NCI-H1436 treated with DMSO at 0.1 percent for 48 hours (cell line): ENCODE measurements at places on chromosomes 6 and 20.

DNA sequence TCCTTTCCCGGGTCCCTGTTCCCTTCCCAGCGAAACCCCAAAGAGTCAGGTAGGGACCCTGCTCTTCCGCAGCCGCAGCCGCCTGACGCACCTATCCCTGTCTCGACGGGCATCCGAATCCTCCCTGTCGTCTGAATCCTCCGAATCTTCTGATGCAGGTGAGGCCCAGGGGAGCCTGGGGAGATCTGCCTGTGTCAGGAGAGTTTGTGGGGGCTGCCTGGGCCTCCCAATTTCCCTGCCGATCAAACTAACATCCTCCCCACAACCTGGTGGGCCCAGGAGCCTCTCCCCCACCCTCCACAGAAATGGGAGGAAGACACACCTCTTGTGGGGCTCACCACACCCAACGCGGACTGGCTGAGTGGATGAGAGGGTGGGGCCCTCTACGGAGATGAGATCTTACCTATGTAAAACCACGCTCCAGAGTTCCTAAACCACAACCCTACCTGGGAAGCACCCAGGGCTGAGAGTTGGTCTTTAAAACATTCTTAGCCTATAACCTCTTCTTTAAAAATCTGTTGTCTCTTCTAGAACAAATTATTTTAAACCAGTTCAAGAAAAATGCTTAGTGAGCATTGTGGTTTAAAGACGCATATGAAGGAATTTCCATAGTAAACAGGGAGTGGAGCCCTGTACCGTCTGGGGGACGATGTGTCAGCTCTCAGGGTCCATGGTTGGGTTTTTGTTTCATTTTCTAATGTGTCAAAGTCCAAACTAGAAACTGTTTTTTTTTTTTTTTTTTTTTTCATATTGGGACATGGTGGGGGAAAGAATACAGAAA lies 1.7 kb downstream of the CDC25B start:
- DNase-seq: no peak

- no peak for DNase-seq
These were observed 4.0 kb upstream of the OSBPL2 start for GRCh38 chr20:62234339-62234738.

GRCh38 chr6:21406316-21406715 lies 187.2 kb upstream of the SOX4 start:
- DNase-seq: no peak

DNA sequence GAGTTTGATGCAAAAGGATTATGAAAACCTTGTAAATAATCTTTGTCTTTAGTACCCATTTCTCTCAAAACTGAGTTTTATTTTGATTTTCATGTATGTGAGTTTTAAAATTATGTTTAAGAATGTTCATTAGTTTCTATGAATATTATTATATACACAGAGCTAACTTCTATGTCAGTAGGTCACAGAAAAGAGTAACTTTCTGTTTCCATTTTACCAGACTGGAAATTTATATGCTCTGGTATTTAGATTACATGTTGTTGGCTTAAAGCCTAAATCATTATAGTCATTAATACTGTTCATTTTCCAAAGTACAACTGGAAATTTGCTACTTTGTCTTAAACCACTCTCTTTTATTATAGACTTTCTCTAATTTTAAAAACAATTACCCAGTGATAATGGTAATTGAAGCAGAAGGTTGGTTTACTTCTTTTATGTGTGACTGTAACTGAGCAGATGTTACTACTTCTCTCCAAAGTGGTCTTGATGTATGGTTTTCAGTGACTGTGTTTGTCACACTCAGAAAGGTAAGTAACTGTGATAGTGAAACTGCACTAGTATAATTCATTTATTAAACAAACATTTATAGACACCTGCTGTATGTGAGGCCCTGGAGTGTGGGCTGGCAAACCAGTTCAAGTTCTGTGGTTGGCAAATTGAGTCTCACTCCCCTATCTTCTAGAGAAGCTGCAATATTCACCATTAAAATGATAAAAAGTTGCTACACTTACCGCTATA lies 13.2 kb downstream of the CRYBG1 start:
- DNase-seq: no peak

DNA sequence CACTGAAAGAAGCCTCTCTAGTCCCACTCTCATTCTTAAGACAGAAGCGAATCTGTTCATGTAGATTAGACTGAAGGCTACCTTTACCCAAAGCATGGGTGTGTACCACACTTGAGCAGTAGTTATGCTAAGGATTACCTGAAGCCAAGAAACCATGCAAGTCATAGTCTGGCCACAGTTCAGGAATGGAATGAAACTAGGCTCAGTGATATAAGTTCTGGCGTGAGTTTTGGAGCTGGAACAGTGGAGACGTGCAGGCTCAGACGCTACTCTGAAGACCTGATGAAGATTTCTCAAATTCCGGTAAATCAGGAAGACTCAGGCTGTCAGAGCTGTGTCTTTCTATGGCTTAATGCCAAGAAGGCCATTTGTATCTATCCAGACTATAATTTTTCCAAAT lies 219.9 kb downstream of the HDGFL1 start:
- DNase-seq: no peak

GRCh38 chr6:7129784-7130569 lies 22.2 kb downstream of the RREB1 start:
- no peak for DNase-seq

- no peak for DNase-seq
These were observed 506 bp downstream of the CITED2 start for GRCh38 chr6:139373928-139374356.

DNA sequence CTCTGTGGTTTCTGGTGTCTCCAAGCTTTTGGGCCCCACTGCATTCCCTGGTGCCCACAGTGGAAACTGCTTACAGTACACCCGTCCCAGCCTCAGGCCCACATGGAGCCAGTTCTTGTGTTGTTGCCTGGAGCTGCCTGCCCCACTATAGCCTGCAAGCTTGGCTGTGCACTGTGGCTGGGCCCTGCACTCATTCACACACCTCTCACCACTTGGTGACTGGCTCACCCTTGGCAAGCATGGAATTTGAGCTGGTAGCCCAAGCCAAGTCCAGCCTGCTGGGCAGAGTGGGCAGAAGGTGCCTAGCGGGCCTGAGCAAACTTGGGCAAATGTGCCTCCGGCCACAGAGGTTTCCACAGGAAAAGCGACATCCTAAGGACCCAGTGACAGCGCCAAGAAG lies 472.3 kb downstream of the MMUT start:
- DNase-seq: no peak
